ENCODE measurements at places on chromosomes 1 and 21. TPM values are rescaled to one million over a fixed set of nuclear protein-coding genes. Genes with fewer than 3 reads are reported as not detected.

TMIGD3 gene
- not detected for polyA plus RNA-seq

PLPP3 gene
- 79.5 TPM for polyA plus RNA-seq

CENPF gene
- polyA plus RNA-seq, result 29.1 TPM

CHODL gene
- polyA plus RNA-seq, result not detected

SYNC gene
- 60.5 TPM for polyA plus RNA-seq

GRCh38 chr1:175188936-175189335 is 3.6 kb downstream of the KIAA0040 start:
- H3K27ac ChIP-seq, result no peak overlapping the region
- DNase-seq, result no peak
- H3K4me3 ChIP-seq, result no peak overlapping the region
- H3K36me3 ChIP-seq, result no peaks in the 10 kb centered on the region

DNA sequence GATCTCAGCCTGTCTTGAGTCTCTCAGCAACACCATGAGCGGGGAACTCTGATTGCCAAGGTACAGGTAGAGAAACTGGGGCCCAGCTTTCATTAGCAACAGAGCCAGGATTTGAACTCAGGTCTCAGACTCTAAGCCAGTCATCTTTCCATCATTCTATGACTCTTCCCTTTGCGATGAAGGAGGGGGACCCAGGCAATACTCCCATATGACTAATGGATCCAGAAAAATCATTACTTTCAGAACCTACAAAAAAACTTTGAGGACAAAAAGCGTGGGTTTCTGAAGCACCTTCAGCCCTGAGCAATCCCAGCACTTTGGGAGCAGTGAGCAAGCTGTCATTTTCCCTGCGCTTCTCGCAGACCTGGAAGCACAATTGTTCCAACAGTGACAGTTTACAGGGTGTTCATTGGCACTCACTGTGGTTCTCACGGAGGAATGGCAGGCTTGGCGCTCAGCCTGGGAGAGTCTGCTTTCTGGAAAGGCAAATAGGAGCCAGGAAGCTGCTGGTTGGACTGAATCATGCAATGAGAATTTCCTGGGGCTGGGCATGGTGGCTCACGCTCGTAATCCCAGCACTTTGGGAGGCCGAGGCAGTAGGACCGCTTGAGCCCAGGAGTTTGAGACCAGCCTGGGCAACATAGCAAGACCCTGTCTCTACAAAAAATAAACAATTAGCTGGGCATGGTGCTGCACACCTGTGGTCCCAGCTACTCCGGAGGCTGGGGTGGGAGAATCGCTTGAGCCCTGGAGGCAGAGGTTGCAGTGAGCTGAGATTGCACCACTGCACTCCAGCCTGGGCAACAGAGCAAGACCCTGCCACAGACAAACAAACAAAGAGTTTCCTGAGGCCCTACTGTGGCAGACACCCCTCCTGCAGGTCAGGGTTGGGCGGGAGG is 40.1 kb downstream of the SLC2A7 start:
- H3K27ac ChIP-seq, result peak overlapping the region; percentile 97
- DNase-seq, result peak; percentile 98
- no peaks in the 10 kb centered on the region for H3K36me3 ChIP-seq
- H3K4me1 ChIP-seq, result peaks cover 8% of the 10 kb centered on the region
- H3K4me3 ChIP-seq, result peak overlapping the region; percentile 44

- peak; percentile 33 for DNase-seq
- no peaks in the 10 kb centered on the region for H3K36me3 ChIP-seq
These were observed 81.1 kb downstream of the CACHD1 start for GRCh38 chr1:64550946-64551605.

GRCh38 chr21:45257673-45258341 is 29.9 kb downstream of the POFUT2 start:
- H3K27ac ChIP-seq, result no peak overlapping the region
- H3K27me3 ChIP-seq, result peaks cover 16% of the 10 kb centered on the region
- peaks cover 5% of the 10 kb centered on the region for H3K4me1 ChIP-seq
- H3K4me3 ChIP-seq, result no peak overlapping the region
- no peak for DNase-seq
- H3K36me3 ChIP-seq, result no peaks in the 10 kb centered on the region

DNA sequence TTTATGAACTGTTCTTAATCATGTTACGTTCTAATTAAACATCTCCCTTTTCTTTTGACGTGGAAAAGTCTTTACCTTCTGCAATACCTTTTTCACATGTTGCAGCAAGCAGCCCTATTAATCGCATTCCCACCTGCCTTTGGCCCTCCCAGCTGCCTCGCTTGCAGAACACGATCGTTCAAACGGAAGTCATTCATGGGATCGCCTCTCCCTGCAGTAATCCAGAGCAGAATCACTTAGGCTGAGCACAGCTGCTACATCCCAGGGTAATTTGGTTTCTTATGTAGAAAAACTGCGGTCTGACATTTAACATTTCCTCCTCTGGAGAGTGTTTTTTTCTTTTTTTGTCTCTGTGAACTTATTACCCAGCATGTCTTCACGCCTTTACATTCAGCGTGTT is 206.3 kb downstream of the KIF26B start:
- H3K36me3 ChIP-seq, result no peaks in the 10 kb centered on the region
- DNase-seq, result no peak
- no peaks in the 10 kb centered on the region for H3K27me3 ChIP-seq
- no peak overlapping the region for H3K4me3 ChIP-seq
- H3K27ac ChIP-seq, result no peak overlapping the region
- H3K4me1 ChIP-seq, result no peaks in the 10 kb centered on the region

GRCh38 chr1:210076620-210077019 is 138.6 kb downstream of the SYT14 start:
- no peak for DNase-seq
- no peak overlapping the region for H3K4me3 ChIP-seq
- H3K27me3 ChIP-seq, result no peaks in the 10 kb centered on the region
- peaks cover 5% of the 10 kb centered on the region for H3K4me1 ChIP-seq
- no peak overlapping the region for H3K27ac ChIP-seq

DNA sequence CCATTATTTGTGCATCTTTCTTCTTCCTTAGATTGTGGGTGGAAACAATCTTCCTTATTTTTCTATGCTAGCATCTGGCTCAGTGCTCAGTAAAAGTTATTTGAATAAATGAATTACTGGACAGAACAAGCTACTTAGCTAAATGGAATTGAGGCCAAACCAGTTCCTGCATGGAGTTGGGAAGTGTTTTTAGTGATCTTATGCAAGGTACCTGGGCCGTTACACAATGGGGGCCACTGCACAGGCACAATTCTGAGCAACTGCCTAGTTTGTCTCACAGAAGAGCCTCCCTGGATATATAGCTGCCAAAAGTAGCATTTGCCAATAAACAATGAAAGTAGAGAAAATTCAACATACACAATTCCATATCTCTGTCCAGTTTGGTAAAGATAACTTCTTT is 27.0 kb upstream of the SERBP1 start:
- 0 out of 2 replicates have a peak, but pooled peaks cover 3% of the 10 kb centered on the region for H3K27me3 ChIP-seq
- no peak overlapping the region for H3K4me3 ChIP-seq
- DNase-seq, result no peak

DNA sequence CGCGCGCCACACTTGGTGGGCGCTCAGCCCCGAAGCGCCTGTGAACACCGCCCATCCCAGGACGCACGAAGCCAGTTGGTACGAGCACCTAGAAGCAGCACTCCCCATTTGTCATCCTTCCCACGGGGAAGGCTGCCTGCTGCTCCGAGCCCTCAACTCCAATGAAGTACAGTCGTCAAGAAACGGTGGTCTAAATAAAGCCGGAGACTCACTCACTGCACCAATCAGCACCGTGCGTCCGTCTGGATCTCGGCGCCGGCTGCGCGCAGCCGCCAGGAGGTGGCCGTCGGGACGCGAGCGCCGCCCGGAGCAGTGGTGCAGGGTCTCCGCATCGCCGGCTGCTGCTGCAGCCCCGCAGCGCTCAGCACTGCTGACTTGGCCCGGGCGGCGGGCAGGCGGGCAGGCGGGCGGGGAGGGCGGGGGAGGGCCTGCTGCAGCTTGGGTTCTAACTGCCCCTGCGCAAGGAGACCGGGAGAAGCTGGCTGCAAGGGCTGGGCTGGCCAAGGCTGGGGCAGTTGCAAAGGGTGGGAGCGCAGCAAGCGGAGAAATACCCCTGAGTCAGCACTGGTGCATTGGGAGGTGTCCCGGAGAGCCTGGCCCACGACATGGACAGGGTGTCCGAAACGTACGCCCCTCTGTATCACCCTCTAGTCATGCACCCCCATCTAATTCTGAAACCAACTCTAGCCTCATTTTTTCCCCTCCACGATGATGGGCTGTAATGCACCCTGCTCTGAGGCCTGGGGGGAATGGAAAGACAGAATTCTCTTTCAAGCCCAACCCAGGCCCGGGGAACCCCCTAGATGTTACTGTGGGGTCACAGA is 35.8 kb upstream of the H6PD start:
- H3K4me1 ChIP-seq, result peaks cover 36% of the 10 kb centered on the region
- peak overlapping the region; percentile 53 for H3K4me3 ChIP-seq
- H3K27ac ChIP-seq, result no peak overlapping the region
- DNase-seq, result peak; percentile 68
- H3K27me3 ChIP-seq, result no peaks in the 10 kb centered on the region
- H3K36me3 ChIP-seq, result no peaks in the 10 kb centered on the region

- no peak overlapping the region for H3K4me3 ChIP-seq
- no peaks in the 10 kb centered on the region for H3K27me3 ChIP-seq
- no peaks in the 10 kb centered on the region for H3K36me3 ChIP-seq
- H3K4me1 ChIP-seq, result no peaks in the 10 kb centered on the region
These were observed 262.1 kb upstream of the LRRC7 start for GRCh38 chr1:69305621-69306020.

- H3K27me3 ChIP-seq, result no peaks in the 10 kb centered on the region
- H3K4me3 ChIP-seq, result peak overlapping the region; percentile 44
- H3K27ac ChIP-seq, result no peak overlapping the region
- H3K4me1 ChIP-seq, result peaks cover 51% of the 10 kb centered on the region
- no peaks in the 10 kb centered on the region for H3K36me3 ChIP-seq
- DNase-seq, result peak; percentile 16
These were observed 133.9 kb upstream of the VANGL1 start for GRCh38 chr1:115507901-115508300.

- H3K27me3 ChIP-seq, result no peaks in the 10 kb centered on the region
- no peaks in the 10 kb centered on the region for H3K36me3 ChIP-seq
- H3K27ac ChIP-seq, result peak overlapping the region; percentile 59
- no peak overlapping the region for H3K4me3 ChIP-seq
These were observed 14.6 kb downstream of the ARHGEF10L start for GRCh38 chr1:17553975-17554700.

- no peaks in the 10 kb centered on the region for H3K36me3 ChIP-seq
- H3K27ac ChIP-seq, result no peak overlapping the region
- no peaks in the 10 kb centered on the region for H3K4me1 ChIP-seq
- no peaks in the 10 kb centered on the region for H3K27me3 ChIP-seq
- no peak overlapping the region for H3K4me3 ChIP-seq
- DNase-seq, result no peak
These were observed 14.7 kb upstream of the KRTAP21-1 start for GRCh38 chr21:30769724-30770431.

DNA sequence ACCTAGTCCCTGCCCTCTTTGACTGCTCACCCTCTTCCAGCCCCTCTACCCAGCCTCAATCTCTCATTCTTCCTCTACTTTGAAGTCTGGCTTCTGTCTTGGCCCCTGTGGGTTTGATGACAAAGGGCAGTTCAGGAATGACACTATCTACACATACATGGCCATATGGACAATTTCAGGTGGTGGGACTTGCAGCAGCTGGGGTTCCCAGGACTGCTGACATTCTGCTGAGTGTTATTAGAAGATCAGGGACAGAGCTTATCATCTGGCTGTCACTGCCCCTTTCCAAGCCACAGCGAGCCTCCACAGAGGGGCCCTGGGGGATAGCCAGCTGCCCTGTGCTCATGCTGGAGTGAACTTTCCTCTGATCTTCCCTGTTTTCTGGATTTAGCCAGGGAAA is 97.4 kb upstream of the IPO9 start:
- no peak for DNase-seq
- peak overlapping the region; percentile 47 for H3K27ac ChIP-seq
- H3K27me3 ChIP-seq, result no peaks in the 10 kb centered on the region
- H3K4me3 ChIP-seq, result no peak overlapping the region
- peaks cover 22% of the 10 kb centered on the region for H3K4me1 ChIP-seq

DNA sequence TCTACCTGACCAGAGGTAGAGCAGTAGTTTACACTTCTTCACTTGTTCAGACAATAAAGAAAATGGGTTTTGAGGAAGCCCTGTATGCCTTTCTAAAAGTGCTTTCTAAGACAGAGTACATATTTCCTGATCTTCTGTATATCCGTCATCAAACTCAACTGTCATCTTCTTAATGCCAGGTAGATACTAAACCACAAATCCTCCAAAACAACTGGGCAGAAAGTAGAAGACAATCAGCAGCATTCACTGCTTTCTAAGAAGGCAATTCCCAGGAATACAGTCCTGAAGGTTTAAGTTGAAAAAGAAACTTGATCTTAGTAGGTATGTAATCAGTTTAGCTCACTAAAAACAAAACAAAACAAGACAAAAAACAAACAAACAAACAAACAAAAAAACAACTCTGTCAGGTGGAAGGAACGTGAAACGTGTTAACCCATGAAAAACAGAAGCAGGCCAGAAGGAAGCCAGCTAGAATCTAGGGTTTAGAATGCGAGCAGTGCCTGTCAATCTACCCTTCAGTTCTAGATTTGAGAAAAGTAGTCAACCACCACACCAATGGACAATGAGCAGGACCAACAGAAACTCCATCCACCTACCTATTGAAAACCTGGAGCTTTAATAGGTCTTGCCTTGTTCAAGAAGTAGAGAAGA is 59.2 kb downstream of the LEPR start:
- DNase-seq, result no peak
- H3K27me3 ChIP-seq, result no peaks in the 10 kb centered on the region

GRCh38 chr1:68358439-68358838 is 91.3 kb downstream of the RPE65 start:
- no peak overlapping the region for H3K4me3 ChIP-seq
- no peaks in the 10 kb centered on the region for H3K27me3 ChIP-seq
- no peak for DNase-seq
- peaks cover 11% of the 10 kb centered on the region for H3K4me1 ChIP-seq
- no peaks in the 10 kb centered on the region for H3K36me3 ChIP-seq

GRCh38 chr1:101316256-101316655 is 79.4 kb downstream of the S1PR1 start:
- H3K4me1 ChIP-seq, result no peaks in the 10 kb centered on the region
- H3K36me3 ChIP-seq, result no peaks in the 10 kb centered on the region
- H3K27me3 ChIP-seq, result peaks cover 50% of the 10 kb centered on the region
- DNase-seq, result no peak

GRCh38 chr21:45699251-45699942 is 55.9 kb downstream of the PCBP3 start:
- no peak for DNase-seq
- H3K4me1 ChIP-seq, result peaks cover 15% of the 10 kb centered on the region
- no peak overlapping the region for H3K27ac ChIP-seq
- H3K36me3 ChIP-seq, result no peaks in the 10 kb centered on the region
- H3K4me3 ChIP-seq, result no peak overlapping the region
- peaks cover 1% of the 10 kb centered on the region for H3K27me3 ChIP-seq

DNA sequence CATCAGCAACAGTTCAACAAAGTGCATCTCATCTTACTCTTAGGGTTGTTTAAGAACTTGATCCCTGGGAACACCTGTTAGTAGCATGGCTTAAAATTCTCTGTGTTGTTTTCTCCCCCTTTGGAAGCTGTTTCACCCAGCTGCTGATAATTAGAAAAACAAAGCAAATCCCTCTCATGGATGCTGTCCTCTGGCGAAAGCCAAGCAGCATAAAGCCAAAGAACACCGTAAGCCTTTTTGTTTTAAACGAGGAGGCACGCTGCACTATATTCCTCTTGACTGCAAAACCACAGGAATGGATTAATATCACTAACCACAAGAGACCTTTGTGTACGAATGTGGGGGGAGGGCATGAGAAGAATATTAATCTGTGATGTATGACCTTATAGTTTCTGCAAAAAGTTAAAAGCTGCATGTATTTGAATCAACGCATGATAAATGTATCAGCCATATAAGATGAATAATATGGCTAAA is 923.2 kb downstream of the LTN1 start:
- no peaks in the 10 kb centered on the region for H3K36me3 ChIP-seq
- peaks cover 26% of the 10 kb centered on the region for H3K4me1 ChIP-seq
- no peak overlapping the region for H3K27ac ChIP-seq
- DNase-seq, result peak; percentile 27
